ENCODE measurements at places on chromosomes 5 and 9.

GRCh38 chr9:128706671-128707381 lies 4.5 kb downstream of the PKN3 start:
- peak; percentile 80 for DNase-seq

GRCh38 chr5:82466986-82467561 lies 188.9 kb upstream of the RPS23 start:
- DNase-seq, result no peak

GRCh38 chr5:35294976-35295375 lies 64.7 kb upstream of the PRLR start:
- DNase-seq, result no peak

- no peak for DNase-seq
These were observed 216.5 kb upstream of the RAI14 start for GRCh38 chr5:34439601-34440000.

DNA sequence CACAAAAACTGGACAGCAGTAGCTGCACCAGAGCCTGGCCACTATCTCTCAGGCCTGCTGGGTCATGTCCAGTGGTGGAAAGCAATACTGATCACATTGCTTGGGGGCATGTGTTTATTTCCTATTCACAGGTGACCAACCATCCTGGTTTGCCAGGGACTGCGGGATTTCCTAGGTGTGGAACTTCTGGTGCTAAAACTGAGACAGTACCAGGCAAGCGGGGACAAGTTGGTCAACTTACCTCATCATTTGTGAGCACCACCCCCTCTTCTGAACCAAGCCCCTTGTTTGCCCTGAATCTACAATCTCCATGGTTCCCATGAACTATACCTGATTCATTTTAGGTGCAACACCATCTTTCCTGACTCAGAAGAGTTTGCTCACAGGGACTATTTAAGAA lies 81.3 kb downstream of the TNC start:
- no peak for DNase-seq

- DNase-seq, result no peak
These were observed 63.1 kb downstream of the FOXI1 start for GRCh38 chr5:170168797-170169196.

DNA sequence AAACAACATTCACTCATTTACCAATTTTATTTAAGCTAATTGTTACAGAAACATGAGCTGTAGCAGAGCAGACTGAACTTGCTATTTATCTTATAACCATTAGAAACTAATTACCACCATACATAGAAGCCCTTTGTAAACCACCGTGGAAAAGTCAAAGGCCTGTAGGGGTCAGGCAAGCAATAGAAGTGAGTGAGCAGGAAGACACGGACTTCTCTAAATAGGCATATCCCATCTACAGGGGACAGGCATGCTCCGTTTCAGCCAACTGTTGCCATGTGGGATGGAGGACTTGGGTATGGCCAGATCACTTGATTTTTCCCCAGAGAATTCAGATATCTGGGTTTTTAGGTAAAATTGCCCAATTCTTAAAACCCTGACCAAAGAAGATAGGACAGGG lies 44.8 kb downstream of the PRRC1 start:
- DNase-seq, result no peak

DNA sequence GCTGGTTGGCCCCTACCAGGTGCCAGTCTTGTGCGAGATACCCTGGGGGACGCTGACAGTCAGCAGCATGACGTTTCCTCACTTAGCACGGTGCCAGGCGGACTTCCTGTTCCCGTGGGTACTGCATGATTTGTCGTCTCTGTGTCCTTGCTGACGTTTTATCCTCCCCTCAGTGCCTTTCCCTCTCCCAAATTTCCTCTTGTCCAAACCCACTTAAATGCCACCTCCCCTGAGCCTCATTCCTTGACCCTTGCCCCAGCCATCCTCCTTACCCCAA lies 60.6 kb upstream of the SAP30L start:
- DNase-seq, result no peak

DNA sequence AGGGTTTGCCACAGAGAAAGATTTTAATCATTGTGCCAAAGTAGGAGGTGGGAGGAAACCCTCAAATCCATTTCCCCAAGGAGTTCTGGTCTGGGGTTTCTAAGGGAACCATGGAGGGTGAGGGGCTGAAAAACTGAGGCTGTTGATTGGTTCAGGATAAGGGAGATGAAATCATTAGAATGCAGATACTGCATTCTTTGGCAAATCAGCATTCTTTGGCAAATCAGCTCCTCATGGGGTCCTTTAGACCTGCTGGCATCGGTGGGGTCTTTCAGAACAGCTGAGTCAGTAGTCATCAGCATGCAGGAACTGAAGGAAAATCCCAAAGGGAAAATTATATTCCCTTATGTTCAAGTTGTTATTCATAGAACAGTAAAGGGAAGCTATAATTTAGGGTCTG lies 585.5 kb downstream of the ISL1 start:
- no peak for DNase-seq

- DNase-seq, result no peak
These were observed 254.8 kb downstream of the ADGRV1 start for GRCh38 chr5:90813392-90813791.

GRCh38 chr5:81852291-81853029 lies 101.6 kb upstream of the SSBP2 start:
- peak; percentile 19 for DNase-seq

DNA sequence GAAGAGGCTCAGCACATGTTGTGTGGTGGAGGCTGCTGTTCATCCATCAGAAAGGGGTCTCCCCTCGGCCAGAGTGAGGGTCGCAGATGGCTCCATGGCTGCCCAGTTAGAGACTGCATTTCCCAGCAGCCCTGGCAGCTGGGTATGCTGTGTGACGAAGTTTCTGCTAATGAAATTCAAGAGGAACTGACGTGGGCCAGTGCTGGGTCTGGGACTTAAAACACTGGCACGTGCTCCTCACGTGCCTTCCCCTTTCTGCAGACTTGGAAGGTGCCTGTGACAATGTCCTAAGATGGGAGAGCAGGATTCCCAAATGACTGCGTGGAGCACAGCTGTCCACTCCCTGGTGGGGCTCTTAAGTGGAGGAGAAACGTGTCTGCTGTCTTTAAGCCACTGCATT lies 114.5 kb upstream of the RAPGEF1 start:
- DNase-seq, result no peak

- DNase-seq, result no peak
These were observed 43.2 kb downstream of the TMEM167A start for GRCh38 chr5:83034036-83034435.

DNA sequence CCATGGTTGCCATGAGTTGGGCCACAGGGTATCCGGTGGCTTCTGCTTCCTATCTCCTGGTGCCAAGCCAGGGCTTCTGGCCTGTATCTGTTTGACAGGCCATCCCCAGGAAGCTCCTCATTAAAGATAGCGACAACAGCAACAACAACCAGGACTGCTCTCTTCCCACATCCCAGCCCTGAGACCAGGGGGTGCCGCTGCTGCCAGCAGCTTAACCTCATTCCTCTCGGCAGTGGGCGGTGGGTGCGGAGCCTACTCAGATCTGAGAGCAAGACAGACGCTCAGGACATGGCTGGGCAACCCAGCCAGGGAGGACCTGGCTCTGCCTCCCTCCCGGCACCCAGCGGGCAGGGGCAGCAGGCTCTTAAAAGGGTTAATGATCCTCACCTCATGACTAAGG lies 98.3 kb downstream of the PSD2 start:
- no peak for DNase-seq

- DNase-seq, result no peak
These were observed 17.9 kb upstream of the TRIO start for GRCh38 chr5:14125262-14125661.

GRCh38 chr9:110951805-110952539 lies 86.3 kb downstream of the LPAR1 start:
- DNase-seq, result no peak

- DNase-seq, result no peak
These were observed 23.0 kb downstream of the SPARC start for GRCh38 chr5:151663617-151664293.

GRCh38 chr5:2705861-2706260 lies 45.6 kb downstream of the IRX2 start:
- no peak for DNase-seq

- DNase-seq, result no peak
These were observed 28.7 kb downstream of the SMIM32 start for GRCh38 chr5:136164226-136164625.

DNA sequence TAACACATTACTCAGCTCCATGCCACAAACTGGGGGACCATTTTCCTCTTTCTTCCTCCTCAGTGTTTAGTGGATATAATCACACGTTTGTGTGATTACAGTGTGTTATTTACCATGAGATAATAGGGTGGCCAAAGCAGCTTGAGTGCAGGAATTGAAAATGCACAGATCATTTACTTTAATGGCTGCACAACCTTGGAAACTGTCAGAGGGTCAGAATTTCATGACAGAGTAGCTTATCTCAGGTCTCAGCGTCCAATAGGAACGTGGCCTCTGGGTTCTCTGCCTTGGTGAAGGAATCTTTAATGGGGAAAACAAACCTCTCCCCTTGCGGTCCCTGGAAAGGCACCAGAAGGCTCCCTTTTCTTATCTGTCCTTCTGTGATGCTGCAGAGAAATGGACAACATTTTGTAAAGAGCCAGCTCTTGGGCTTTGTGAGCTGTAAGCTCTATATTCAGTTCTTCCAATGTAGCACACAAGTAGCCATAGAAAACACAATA lies 87.4 kb upstream of the CD180 start:
- no peak for DNase-seq

- no peak for DNase-seq
These were observed 38.6 kb upstream of the SRP19 start for GRCh38 chr5:112822456-112822855.

DNA sequence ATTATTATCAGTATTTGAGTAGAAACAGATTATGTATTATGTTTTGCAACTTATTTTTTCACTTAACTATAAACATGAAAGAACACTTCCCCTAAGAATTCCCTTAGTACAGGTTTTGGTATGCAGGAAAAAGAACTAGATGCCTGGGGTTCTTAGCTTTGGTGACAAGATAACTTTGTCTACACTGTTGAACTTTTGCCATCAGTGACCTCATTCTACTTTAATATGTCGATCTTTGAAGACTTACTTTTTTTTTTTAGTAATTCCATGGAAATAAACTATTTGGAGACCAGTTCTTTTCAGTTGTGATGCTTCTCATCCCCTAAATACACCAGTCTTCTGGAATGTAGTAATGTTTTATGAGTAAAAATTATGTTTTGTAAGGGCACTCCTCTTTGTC lies 34.3 kb downstream of the ZNF462 start:
- DNase-seq, result no peak

GRCh38 chr5:173201636-173202265 lies 33.3 kb downstream of the NKX2-5 start:
- no peak for DNase-seq

- DNase-seq, result no peak
These were observed 37.9 kb upstream of the OCLN start for GRCh38 chr5:69454460-69455249.

DNA sequence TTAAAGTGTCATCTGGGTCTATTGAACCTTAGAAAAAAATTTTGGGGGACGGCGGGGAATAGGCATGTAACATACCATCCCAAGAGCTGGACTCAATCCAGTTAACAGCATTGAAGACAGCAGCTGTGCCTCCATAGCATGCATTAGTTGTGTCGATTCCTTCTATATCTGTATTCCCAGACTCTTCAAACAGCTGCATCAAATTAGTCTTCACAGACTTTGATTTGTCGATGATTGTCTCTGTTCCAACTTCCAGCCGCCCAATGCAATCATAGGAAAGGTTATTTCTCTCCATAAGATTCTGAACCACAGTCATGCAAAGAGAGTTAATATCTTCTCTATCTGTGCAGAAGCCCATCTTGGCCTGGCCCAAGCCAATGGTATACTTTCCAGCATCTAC lies 14.8 kb downstream of the HMGCS1 start:
- DNase-seq, result no peak

DNA sequence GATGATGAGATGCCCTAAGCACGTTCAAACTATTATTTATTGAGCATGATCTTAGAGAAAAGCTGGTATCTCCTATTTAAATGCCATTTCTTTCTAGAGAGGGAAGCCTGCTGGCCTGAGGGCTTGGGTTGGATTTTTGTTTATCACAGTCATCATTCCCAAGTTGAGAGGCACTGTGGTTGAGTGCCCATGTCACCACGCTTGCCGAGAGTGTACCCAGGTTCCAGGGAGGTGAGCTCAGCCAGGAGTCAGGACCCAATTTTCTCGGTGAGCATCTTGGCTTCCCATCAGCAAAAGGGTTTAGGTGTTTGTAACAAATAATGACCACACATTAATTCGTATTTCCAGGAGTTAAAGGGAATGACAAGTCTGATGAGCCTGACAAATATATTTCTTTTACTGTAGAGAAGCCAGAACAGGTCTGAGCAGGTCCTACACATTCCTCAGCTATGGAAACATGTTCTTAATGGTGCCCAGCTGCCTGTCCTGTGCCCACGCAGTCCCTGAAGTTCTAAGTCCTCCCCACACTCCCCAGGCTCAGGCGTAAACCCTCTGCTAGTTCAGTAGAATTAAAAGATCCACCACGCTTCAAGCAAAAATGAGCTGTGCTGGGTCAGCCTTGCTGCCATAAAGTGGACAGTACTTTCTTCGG lies 258.9 kb upstream of the IRX2 start:
- DNase-seq, result no peak

DNA sequence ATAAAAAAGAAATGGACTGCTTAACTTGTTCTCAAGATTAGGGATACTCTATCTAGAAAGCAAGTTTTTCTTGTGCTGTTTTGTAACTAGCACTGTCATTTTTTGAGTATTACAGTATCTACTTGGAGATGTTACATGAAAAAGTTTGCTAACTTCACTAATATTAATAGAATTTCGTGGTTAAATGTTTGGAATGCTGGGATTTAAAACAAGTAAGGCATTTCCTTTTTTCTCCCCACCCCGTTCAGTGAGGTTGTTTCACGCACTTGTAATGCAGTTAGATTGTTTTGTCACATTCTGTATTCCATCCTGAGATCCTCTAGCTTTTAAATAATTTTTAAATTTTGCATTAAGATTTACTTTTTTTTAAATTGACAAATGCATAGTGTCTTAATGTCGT lies 20.0 kb upstream of the TEK start:
- no peak for DNase-seq

- no peak for DNase-seq
These were observed 1073.5 kb downstream of the MAT2B start for GRCh38 chr5:164578911-164579310.

- DNase-seq, result peak; percentile 54
These were observed 62.0 kb downstream of the ANKH start for GRCh38 chr5:14809369-14810155.

- no peak for DNase-seq
These were observed 408.4 kb downstream of the ZNF608 start for GRCh38 chr5:124337996-124338395.

DNA sequence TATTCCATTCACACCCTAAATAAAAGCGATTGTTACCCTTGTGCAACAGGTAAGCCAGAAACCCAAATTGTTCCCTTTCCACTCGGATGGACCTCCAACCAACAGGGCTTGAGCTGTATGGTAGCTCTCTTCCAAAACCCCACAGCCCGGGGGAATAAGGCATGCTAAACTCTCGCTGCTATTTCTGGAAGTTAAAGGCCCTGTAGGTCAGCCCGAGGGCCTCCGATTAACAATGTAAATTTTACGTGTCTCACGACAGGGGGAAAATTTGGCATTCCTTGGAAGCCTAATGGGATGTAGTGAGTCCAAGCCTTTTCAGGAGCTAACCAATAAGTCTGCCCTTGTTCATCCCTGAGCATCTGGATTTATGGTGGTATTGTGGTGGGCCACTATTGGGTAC lies 26.0 kb downstream of the CNOT8 start:
- DNase-seq, result peak; percentile 37

GRCh38 chr5:101271416-101271815 lies 368.3 kb upstream of the ST8SIA4 start:
- no peak for DNase-seq

Data from lower leg skin (tissue), 4 donors.